ENCODE measurements at places on chromosomes 6 and 20.

- peak; percentile 42 for DNase-seq
Measured at GRCh38 chr6:78910591-78911171, 43.3 kb downstream of the IRAK1BP1 start.

- no peak for DNase-seq
Measured at GRCh38 chr6:142700032-142700431, 244.9 kb downstream of the HIVEP2 start.

DNA sequence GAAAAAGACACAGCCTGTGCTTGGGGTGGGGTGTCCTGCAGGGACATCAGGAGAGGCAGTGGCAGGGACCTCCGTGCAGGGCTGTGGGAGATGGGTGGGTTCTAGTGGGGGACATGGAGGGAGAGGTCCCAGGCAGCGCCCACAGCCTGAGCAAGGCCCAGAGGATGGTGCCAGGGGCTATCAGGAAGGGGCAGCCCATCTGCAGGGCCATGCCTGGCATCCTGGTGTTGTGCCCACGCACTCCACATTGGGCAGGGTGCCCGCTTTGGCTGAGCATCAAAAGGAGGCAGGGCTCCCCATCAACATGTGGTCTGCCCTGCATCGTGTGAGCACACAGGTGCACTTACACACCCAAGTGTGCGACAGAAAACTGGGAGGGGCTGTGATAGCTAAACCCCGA lies 184.3 kb upstream of the SNX9 start:
- DNase-seq, result no peak

DNA sequence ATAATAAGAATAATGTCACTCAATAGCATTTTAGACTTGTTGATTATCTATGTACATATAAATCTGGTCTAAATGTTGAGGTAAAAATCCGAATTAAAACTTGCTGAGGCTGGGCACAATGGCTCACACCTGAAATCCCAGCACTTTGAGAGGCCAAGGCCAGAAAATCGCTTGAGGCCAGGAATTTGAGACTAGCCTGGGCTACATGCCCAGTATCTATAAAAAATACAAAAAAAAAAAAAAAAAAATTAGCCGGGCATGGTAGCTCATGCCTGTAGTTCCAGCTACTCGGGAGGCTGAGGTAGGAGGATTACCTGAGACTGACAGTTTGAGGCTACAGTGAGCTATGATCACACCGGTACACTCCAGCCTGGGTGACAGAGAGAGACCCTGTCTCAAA lies 34.2 kb upstream of the SUPT3H start:
- no peak for DNase-seq

DNA sequence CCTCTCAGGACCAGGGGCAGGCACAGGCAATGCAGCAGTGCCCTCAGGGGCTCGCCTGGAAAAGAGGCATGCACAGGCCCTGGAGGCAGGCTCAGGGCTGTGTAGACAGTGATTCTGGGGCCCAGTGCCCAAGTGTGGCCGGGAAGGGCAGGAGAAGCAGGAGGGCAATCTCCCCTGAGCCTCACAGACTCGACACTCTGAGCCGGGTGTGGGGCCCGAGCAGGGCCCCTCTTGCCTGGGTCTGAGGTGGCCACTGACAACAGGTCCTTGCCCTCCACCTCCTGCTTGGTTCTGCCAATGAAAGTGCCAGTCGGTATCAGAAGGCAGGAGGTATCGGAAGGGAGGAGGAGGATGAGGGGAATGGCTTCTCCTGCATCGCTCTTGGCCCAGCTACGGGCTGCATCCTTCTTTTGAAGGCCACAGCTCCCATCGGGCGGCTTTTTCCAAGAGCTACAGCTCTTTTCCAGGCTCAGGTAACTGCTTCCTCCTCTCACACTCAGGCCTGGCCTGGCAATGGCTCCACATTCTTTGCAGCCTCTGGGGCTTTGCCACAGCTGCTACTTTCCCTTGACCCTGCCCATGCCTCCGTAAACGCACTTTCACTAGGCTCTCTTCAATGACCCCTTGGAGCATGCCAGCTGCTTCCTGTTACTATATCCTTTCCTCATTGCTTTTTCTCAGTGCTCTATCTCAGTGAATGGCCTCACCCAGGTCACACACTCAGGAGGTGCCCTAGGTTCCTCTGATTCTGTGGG lies 24.5 kb downstream of the GABRR2 start:
- no peak for DNase-seq

GRCh38 chr6:4828187-4828698 lies 52.0 kb downstream of the CDYL start:
- no peak for DNase-seq

DNA sequence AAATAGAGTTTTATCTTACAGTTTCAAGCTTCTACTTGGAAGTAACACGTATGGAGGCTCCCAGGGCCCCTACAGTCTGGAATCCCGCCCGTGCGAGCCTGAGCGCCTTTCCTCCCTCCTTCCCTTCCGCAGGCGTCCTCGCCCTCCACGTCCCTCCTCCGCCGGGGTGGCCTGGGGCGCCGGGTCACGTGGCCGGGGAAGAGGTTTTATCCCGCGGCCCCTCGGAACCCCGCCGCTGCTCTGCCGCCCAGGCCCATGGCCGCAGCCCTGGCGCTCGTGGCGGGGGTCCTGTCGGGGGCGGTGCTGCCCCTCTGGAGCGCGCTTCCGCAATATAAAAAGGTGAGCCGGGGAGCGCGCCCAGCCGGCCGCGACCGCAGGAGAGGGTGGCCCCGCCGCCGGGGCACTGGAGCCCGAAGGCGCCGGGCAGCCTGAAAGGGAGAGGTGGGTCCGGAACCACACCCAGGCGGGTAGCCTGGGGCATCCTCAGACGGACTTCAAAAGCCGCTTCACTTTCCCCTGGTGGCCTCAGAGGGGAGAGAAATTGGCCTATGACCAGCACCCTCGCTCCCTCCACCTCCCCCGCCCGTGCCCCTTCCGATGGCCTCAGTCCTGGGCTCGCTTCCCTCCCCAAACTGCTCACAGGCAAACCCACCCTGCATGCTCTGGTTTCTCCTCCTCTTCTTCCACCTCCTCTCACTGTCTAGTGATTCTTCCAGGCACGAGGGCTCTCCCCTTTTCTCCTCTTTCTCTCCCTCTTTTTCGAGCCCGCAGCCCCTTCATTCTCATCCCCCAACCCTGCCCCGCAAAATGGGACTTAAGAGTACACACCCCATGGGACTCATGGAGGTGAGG lies at the start of gene CLPSL2:
CLPSL2 (plus strand) TSS at position 235 of the 852 bp plus-strand sequence; CDS start at position 256, 21 bp downstream.
- DNase-seq, result peak; percentile 28

DNA sequence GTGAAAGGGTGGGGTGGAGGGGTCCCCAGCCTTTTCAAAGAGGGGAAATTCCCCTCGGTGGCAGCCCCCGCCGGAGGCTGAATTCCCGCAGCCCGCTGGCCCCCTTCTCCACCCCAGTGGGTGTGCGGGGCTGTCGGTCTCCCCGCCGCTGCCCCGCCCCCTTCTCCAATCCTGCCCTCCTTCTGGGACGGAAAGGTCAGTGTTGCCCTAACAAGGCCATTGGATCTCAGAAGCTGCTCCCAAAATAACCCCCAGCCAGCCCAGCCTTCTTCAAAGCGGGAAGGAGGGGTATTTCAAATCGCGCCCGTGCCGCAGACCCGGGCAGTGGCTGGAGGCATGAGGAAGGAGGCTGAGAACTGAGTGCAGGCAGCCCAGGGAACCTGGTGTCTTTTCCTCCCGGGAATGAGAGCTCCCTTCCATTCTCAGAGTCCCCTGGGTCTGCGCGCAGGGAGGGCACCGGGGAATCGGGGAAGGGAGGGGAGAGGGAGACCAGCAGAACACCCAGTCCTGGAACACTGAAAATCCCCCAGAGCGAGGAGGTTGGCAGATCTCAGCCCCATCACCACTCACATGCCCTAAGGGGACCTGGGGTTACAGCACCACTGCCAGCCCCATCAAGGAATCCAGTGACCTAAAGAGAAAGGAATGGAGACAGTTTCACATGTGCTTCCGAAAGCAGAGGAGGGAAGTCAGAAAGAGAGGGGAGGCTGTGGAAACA lies at the start of gene JPH2:
JPH2 (minus strand) TSS at position 135 of the 718 bp plus-strand sequence. CDS start 483 bp downstream, outside the sequence.
- no peak for DNase-seq

DNA sequence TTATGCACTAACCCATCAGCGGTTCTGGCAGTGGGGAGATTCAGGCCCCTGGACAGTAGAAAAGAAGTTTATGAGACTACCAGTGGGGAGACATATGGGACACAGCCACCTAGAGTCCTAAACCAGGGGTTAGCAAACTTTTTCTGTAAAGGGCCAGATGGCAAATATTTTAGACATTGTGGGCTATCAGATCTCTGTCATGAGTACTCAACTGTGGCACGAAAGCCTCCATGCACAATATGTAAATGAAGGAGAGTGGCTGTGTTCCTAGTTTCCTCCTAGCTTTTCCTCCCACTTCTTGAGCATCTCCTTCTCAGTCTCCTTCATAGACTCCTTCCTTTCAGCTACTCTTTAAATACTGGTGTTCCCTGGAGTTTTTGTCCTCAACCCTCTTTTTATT lies 3.3 kb upstream of the HLA-DMA start:
- no peak for DNase-seq
